NCI-H1694 treated with DMSO at 0.1 percent for 48 hours (cell line): ENCODE measurements at places on chromosomes 3 and 15.

DNA sequence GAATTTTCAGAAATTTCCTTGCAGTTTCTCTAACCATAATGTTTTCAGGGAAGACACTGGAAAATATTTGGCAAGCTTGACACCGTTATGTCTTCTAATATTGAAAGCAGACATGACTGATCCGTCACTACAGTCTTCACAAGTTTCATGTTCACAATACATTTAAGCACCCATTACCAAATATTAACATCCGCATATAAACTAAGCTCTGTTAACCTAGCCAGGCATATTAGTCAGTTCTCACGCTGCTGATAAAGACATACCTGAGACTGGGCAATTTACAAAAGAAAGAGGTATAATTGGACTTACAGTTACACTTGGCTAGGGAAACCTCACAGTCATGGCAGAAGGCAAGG, 162.7 kb upstream of the LYSMD4 start:
- DNase-seq, result no peak

DNA sequence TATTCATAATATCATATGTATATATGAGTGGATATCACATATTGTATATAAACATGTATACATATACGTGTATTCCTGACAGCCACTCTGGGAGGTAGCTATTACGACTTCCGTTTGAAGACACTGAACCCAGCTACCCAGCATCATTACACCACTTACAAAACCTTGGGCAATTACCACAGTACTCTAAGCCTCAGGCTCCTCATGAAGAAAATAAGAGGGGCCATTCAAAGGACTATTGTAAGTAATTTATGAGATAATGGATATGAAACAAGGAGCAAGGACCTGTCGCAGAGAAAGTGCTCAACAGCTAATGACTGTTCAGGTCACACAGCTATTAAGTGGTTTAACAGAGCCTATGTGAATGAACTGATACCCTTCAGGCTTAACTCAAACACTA, 52.4 kb downstream of the KCNMB2 start:
- no peak for DNase-seq

GRCh38 chr15:69974321-69974720, 123.4 kb downstream of the TLE3 start:
- DNase-seq, result peak; percentile 13

DNA sequence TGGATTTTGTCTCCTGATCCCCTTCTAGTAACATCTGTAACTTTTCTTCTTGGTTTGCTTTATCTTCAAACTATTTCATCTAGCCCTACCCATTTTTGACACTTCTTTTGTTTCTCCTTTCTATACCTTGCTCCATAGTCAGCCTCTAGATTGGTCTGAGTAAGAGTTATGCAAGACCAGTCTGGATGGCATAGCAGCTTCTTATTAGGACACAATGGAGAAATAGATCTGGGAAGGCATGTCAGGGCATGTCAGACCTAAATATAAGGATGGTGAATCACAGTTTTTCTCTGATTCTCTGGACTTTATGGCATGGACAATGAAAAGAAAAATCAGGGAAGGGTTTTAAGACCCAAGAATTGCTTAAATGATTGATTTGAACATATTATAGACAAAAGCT, 452.5 kb downstream of the RAP2B start:
- DNase-seq, result no peak

DNA sequence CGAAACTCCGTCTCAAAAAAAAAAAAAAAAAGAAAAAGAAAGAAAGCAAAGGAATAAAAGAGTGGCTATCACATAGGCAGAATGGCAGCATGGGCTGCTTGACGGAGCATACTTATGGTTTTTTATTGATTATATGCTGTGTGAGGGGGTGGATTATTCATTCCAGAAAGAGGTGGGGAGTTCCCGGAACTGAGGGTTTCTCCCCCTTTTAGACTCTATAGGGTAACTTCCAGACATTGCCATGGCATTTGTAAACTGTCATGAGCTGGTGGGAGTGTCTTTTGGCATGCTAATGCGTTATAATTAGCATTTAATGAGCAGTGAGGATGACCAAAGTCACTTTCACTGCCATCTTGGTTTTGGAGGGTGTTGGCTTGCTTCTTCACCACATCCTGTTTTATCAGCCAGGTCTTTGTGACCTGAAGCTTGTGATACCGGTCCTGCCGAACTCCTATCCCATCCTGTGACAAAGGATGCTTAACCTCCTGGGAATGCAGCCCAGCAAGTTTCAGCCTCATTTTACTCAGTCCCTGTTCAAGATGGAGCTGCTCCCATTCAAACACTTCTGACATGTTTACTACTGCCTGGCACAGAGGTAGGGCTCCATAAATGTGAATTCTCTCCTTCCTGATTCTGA, 15.8 kb upstream of the ABHD17C start:
- DNase-seq, result no peak

GRCh38 chr3:155232605-155233004, 60.9 kb downstream of the STRIT1 start:
- no peak for DNase-seq

- DNase-seq, result no peak
These were observed 35.8 kb upstream of the LRTM1 start for GRCh38 chr3:54963641-54964040.
